ENCODE measurements at places on chromosomes 2 and 18.
A peak's percentile ranks its signal among the peaks of the same experiment; 100 is the strongest.

DNA sequence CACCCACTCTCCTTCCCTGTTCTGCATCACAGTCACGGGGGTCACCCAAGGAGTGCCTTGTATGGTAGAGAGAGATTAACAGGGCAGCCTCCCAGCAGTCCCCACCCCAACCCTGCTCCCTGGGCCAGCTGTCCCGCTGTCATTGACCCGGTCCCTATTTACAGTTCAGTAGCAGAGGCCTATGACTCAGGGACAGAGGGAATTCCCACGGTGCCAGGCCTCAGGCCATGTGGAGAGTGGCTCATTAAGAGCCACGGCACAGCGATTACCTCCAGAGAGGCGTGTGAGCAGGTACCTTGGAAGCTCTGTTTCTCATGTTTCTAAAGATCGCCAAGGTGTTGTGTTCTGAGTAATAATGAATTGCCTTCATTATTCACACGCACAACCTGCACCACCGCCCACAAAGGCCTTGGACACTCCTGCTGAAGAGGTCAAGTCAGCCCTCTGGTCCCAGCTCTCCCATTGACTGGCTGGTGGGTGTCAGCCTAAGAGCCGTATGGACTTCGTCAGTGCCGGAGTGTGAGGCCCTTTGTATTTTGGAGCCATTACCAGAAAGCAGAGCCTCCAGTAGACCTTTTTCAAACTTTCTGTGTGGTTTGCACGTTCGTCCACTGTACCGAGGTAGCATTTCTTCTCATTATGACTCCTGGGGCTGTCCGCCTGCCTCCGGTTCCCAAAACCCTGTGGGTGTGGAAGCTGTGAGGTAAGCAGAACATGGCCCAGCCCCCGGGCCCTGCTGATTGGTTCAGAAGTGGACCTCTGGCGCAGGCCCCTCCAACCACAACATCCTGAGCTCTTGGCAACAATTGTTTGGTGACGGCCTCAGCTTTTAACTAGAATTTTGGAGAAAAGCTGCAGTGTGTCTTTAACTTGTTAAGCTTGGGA is 47.0 kb downstream of the SERTAD2 start:
- DNase-seq = no peak

GRCh38 chr2:860259-860855 is 90.3 kb upstream of the SNTG2 start:
- no peak for DNase-seq

DNA sequence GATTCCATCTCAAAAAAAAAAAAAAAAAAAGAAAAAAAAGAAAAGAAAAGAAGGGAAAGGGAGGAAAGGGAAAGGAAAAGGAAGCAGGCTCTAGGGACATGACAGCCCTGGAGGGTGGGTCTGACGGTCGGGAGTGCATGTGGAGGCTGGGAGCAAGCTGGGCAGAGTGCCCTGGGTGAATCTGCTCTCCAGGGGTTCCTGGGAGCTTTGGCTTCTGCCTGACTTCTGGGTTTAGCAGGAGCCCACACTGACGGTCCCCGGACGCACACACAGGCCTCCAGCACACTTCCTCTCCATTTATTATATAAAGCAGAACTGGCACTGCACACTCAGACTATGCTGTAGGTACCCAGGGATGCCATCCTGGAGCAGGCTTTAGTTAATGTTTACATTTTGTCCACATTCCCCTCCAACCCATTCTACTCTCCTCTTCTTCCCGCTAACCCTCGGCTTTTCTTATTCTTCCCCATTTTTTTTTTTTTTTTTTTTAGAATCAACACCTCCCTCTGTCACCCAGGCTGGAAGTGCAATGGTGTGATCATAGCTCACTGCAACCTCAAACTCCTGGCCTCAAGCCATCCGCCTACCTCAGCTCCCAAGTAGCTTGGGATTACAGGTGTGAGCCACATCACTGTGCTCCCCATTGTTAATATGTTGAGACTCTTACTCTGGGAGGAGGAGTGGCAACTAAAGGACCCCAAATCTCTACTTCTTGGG is 151.1 kb upstream of the SLC1A4 start:
- peak; percentile 21 for DNase-seq

DNA sequence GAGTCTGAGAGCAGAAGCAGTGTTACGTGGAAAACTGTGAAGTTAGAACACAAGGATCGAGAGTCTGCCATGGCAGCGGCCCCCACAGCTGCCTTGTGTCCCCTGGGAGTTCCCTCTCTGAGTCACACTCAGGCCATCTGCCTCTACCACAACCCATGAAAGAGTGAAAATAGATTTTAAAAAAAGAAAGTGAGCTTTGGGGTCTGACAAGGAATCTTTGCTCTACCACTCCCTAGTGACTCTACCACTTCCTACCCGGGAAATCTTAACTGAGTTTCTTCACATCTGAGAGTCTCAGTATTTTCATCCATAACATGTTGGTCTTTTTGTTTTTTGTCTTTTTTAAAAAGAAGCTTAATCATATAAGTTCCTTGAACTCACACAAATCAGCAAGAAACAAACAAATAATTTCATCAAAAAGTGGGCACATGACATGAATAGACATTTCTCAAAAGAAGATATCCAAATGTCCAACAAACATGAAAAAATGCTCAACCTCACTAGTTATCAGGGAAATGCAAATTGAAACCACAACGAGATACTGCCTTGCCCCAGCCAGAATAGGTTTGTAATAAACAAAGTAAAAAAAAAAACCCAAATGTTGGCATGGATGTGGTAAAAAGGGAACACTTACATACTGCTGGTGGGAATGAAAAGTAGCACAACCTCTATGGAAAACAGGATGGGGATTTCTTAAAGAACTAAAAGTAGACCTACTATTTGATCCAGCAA is 2.4 kb upstream of the MSGN1 start:
- DNase-seq = no peak

- DNase-seq = peak; percentile 79
Observed at GRCh38 chr2:30225131-30225762, 6.1 kb upstream of the LBH start.

DNA sequence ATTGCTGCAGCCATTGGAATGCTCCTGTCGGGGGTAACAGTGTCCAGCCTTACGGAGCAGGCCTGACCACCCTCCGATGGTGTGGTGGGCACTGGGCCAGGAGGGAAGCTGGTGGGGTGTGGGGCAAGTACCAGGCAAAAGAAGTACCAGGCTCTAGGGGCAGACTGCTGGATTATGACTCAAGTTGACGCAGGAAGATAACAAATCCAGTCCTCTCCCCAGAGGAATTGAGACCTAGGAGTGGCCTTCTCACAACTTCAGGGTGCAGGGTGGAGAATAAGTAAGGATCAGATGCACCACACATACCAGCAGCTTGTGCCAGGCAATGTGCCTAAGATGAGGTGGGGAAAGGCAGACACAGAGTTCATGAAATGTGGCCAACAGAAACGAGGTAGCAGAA is 37.9 kb downstream of the SEMA4F start:
- no peak for DNase-seq

- no peak for DNase-seq
Observed at GRCh38 chr2:224268441-224268840, 133.5 kb downstream of the FAM124B start.

GRCh38 chr2:221077251-221077650 is 494.9 kb downstream of the EPHA4 start:
- DNase-seq = no peak

DNA sequence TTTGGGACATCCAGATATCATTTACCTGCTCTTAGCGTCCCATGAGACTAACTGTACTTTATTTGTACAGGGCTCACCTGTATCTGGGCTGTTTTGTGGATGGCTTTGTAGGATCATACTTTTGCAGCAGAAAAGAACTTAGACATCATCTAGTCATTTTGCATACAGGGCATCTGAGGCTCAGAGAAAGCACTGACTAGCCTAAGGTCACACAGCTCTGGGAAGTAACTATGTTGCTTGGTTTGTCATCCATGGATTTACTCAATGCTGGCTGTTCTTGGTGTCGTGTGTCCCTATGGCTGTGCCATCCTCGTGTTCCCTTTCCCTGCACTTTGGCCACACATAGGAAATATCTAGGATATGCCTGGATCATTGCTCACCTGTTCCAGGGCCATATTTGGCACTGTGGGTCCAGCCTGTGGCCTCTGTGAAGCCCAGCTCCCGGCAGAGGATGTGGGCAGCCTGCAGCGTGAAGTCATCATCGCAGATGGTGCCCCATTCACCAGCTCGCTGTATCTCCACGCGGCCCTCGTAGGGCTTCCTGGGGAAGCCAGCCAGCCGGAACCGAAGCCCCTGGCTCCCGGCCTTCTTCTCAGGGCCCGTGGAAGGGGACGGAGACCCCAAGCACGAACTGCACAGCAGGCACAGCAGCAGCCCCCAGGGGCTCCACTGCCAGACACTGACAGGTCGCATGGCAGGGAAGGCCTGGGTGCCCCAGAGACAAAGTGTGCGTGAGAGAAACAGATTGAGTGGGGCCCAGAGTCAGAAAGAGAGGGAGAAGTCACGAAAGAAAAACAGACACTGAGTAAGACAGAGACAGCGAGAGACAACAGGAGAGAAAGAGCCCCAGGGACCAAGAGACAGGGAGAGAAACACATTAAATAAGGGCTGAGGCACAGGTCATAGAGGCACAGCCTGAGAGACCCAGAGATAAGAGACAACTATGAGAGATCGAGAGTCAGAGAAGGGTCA is 1.5 kb downstream of the LOXL3 start:
- no peak for DNase-seq

DNA sequence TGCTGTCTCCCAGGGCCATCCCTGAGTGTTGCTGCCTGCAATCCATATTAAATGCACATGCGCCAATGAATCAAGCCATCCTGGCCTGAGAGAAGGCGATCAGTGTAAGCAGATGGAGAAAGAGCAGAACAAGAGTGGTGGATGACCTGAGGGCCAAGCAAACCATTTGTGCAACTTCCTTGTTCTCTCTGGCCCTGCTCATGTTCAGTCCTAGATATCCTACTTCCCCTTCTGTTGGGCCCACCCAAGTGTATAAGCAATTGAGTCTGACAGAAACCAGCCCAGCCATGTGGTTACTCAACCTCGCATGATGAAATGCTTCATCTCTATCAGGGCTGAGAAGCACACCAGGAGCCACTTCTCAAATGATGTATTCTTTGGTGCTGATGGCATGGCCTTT is 383.1 kb upstream of the ID2 start:
- peak; percentile 30 for DNase-seq

DNA sequence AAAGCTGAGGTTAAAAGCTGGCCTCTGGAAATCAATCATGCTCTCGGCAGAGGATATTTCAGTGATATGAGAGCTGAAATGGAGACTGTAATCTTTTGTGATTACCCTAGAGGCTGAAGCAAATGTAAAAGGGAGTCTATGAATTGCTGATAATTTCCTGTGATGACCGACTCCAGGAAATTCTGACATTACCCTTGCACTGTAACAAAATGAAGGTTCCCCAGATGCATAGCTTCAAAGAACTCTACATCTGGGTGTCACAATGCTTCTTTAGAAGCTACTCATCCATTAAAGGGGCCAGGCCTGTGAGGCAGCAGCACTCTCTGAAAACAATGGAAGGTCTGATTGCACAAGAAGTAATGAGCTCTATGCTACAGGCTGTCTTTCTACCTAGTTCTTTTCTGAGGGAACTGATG is 268.2 kb upstream of the SESTD1 start:
- no peak for DNase-seq

DNA sequence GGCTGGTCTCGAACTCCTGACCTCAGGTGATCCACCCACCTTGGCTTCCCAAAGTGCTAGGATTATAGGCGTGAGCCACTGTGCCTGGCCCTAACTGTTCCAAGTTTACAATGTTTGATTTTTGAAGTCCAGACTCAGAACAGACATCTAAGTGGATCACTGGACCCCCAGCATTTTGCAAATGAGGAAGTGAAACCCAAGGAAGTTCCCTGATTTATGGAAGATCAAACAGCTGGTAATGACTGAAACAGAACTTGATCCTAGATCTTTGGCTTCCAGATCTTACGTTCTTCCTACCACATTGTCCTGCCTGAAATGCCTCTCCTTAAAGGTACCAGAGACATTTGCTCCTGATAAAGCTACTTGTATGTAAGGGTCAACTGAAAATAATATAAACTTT is 58.3 kb upstream of the NCOA1 start:
- DNase-seq = no peak

- DNase-seq = no peak
Observed at GRCh38 chr2:97868986-97869721, 126.6 kb downstream of the TMEM131 start.

DNA sequence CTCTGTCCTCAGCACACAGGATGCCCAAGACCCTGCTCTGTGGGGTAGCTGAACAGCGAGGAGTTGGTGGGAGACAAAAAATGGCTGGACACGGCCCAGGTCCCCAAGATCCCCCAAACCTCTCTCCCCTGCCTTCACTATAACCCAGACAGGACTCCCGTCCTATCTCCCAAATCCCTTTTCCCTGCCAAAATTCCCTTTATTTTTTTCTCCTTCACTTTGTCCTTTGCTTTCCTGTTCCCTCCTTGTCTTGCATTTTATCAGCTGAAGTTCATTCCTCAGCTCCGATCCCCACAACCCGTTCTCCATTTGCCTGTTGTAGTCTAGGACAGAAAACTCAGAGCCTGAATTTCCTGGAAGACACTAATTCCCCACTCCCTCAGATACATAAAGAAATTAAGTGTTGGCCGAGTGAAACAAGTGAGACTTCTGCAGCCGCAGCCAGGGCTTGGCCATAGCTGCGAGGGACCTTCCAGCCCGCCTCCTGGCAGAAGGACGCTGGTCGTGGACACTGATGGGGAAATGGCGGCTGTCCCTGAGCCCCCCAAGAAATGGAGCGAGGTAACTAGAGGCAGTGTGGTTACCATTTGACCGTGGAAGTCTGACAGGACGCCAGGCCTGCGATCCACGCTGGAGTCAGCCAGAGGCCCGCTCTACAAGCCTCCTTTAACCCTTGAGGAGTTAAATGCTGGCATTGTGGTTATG is 173.6 kb downstream of the BCL2 start:
- no peak for DNase-seq

DNA sequence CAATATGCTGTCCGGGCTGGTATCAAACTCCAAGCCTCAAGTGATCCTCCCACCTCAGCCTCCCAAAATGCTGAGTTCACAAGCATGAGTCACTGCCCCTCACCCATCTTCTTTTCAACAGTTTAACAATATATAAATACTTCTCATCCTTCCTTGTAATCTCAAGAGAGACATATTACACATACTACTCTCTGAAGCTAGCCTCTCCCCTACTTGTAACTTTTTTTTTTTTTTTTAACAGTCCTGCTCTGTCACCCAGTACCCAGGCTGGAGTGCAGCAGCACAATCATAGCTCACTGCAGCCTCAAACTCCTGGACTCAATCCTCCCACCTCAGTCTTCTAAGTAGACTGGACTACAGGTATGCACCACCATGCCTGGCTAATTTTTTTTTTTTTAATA is 5.7 kb downstream of the GFPT1 start:
- DNase-seq = no peak

DNA sequence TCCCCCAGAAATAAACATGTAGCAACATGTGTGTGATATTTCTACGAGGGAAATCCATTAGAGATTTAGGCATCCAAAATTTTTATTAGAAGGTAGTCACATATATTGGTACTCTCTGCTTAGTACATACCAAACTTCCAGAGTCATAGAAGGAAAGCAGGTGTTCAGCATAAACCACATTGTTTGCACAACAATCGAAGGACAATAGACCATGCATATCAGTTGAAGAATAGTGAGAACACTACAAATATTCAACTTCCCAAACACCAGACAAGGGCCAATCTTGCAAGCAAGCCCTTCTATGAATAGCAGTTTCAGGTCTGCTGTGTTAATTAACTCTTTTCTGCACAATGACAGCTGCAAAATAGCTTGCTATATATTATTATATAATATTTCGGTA is 702.2 kb downstream of the ERBB4 start:
- no peak for DNase-seq
